ENCODE measurements at places on chromosomes 4 and X.

DNA sequence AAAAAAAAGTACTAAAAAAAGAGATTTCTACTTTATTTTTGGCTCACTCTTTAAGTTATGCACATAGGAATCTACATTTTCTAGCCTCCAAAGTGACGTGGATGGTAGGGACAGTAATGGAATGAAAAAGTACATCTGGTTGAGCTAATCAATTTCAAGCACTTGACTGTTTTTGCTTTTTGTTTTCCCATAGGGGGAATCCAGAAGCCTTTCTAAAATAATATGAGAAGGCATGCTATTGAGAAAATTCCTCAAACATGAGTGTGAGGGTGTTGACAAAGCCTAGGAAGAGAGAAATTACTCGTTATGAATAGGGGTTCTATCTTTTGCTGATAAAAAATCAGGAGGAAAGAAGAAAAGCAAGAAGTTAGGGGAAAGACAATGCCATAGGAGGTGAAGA is 242.5 kb upstream of the PUDP start:
- DNase-seq = no peak

- DNase-seq = no peak
Measured at GRCh38 chr4:39029752-39030694, 2.2 kb downstream of the TMEM156 start.

DNA sequence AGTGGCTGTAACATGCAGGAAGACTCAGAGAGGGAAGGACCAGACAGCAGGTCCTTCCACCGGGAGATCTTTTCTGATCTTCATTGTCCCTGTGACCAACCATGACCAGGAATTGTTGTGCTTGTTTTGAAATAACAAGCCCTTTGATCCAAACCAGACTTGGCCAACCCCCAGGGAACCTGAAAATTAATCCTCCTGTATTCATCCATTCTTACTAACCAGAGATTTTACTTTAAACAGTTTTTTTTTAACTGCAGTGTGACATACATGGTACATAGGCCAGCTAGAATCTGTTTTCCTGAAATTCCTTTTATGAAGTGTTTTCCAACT is 4.0 kb downstream of the WFS1 start:
- DNase-seq = no peak

DNA sequence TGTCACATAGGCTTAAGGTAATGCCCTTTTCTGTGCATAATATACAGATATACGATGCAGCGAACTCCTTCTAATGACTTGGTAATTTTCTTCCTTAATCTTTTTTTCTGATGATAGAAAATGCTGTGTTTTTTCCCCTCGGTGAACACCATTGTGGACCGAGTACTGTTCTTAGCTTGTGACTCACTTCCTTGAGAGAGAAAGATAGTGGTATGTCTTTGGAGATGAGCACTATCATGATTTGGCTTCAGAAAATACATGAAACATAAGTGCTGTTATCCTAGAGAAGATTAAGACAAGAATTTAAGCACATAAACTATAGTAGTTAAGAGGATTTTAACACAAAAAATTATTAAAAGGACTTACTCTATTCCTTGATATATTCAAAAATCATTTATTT is 63.9 kb downstream of the RS1 start:
- no peak for DNase-seq

DNA sequence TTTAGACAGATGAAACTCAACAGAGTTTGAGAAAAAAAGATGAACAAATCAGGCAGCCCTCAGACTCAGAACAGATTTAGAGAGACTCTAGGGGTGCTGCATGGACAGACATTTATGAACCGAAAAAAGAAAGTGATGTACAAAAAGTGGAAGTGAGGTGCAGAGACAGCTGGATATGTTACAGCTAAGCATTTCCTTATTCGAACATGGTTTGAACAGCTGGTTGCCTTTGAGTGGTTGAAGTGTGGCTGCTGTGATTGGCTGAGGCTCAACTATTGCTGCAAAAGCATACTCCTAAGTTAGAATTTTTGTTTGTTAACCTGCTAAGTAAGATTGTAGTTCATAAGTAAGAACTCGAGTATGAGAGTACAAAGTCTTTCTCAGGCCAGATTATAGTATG is 331.5 kb upstream of the PABPC4L start:
- no peak for DNase-seq

DNA sequence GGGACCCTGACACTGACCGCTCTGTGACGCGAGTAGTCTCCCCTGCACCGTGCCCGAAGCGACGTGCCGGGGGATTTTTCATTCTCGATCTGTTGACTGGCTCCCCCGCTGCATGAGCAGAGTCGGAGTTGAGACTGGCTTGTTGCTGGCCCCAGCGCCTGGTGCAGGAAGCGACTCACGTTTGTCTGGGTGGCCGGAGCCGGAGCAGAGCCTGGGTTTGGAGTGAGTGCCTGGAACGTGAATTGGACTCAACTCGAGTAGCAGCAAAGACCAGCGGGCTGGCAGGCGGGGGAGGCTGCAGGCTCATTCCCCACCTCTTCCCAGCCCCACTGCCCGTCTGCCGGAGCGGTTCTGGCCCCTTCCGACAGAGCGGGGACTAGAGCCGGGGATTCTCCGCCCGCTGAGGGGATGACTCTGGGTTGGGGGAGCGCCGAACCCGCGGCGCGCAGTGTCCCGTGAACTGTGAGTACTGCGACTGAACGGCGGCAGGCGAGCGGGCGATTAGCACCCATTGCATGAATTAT is 554 bp downstream of the PCDH7 start:
- no peak for DNase-seq

DNA sequence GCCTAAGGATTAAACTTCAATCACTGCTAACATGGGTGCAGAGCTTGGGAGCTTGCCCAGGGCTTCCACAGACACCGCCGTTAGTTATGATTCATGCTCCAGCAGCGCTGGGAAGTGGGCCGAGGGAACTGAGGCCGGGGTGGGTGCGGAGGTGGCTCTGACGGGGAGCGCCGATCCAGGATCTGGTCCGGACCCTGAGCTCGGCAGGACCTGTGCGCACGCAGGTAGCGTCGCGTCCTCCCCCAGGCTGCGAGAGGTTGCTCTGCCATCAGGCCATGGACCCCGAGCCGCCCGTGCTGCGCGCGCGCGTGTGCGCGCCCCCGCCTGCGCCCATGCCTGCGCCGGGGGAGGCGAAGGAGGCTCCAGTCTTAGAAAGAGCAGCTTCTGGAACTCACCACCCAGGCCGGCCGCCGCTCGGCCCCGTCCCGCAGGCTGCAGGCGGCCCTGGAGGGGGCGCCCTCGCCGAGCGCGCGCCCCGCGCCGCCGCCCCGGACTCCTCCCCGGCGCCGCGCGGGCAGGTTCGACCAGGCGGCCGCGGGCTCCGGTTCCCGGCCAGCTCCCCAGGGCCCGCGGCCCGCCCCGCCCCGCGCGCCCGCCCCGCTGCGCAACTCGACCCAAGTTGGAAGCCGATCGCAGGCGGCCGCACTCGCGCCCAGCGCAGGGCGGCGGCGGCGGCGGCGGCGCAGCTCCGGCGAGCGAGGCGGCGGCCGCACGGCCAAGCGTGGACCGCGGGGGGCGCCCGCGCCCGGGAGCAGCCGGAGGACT is 732 bp upstream of the ADRA2C start:
- no peak for DNase-seq

GRCh38 chr4:7620814-7621176 is 186.1 kb upstream of the PSAPL1 start:
- DNase-seq = no peak

DNA sequence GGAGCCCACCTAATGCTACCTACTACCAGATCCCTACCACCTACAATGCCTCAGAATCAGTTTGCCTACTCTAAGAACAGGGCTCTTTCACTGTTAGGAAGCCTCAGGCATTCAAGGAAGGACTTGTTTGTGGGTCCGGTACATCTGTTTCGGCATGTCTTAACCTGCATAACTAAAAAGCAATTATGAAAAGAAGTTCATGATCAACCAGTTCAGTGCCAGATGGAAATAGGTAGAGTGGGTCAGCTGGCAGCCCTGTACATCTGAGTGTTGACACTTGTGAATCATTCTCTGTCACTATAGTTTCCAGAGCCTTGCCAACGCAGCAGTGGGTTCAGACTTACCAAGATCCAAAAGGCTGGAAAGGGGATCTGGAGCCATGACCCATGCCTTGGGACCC is 3.3 kb downstream of the TMEM185A start:
- DNase-seq = no peak

DNA sequence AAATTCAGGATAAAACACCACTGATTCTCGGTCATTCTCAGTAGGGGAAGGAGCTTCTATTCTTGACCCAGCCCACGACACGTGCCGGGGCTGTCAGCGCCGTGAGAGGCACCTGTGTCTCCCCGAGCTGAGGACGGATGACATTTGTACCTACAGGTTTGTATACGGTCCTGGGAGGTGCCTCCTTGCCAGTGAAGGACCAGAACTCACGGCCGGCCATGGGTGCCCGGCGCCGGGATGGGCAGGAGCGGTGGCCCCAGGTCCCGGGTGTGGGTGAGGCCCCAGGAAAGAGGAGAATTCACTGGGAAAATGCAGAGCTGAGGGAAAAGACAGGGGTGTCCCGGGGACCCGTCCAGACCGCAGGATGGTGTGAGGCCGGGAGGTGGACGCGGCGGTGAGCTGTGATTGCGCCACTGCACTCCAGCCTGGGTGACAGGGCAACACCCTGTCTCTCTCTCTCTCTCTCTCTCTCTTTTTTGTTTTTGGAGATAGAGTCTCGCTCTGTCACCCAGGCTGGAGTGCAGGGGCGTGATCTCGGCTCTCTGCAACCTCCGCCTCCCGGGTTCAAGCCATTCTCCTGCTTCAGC is 48.9 kb upstream of the PPP2R3B start:
- DNase-seq = no peak

GRCh38 chr4:67125636-67126514 is 419.4 kb downstream of the CENPC start:
- DNase-seq = no peak

GRCh38 chr4:186861317-186861716 is 137.7 kb upstream of the FAT1 start:
- no peak for DNase-seq

- no peak for DNase-seq
Measured at GRCh38 chrX:134718105-134718965, 60.1 kb upstream of the PLAC1 start.

DNA sequence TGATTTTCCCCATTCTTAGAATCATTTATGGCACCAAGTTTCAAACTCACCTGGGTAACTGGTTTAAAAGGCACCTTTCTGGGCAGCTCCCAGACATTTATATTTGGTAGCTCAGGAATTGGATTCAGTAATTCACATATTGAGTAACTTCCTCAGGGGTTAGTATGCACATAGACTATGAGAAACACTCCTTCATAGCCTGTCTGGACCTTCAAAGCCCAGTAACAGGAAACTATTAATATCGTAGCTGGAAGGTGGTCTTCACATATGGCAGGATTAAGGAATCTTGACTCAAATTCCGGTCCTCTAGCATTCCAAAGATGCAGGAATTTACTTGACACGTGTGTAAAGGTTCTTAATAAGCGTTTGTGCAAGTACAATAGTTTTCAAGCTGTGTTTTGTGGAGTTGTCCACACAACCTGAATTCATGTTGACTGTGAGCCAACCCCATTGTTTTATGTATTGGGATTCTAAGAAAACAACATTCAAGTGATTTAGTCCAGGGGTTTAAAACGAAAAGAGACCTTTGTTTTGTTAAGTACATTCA is 78.4 kb downstream of the PLS3 start:
- no peak for DNase-seq

DNA sequence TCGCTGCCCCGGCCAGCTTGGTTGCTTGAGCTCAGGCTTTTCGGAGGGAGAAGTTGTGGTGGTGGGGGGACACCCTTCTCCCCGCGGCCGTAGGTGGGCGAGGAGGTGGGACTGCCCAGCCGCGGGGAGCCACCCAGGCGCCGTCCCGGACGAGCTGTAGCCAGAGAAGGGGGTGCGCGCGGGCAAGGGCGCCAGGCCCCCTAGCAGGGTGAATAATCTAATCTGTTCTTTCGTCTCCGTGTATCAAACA is 3.1 kb downstream of the MID1IP1 start:
- peak; percentile 5 for DNase-seq

- no peak for DNase-seq
Measured at GRCh38 chrX:118508221-118508620, 12.6 kb downstream of the DOCK11 start.

- no peak for DNase-seq
Measured at GRCh38 chrX:17608888-17609287, 128.4 kb upstream of the SCML1 start.

DNA sequence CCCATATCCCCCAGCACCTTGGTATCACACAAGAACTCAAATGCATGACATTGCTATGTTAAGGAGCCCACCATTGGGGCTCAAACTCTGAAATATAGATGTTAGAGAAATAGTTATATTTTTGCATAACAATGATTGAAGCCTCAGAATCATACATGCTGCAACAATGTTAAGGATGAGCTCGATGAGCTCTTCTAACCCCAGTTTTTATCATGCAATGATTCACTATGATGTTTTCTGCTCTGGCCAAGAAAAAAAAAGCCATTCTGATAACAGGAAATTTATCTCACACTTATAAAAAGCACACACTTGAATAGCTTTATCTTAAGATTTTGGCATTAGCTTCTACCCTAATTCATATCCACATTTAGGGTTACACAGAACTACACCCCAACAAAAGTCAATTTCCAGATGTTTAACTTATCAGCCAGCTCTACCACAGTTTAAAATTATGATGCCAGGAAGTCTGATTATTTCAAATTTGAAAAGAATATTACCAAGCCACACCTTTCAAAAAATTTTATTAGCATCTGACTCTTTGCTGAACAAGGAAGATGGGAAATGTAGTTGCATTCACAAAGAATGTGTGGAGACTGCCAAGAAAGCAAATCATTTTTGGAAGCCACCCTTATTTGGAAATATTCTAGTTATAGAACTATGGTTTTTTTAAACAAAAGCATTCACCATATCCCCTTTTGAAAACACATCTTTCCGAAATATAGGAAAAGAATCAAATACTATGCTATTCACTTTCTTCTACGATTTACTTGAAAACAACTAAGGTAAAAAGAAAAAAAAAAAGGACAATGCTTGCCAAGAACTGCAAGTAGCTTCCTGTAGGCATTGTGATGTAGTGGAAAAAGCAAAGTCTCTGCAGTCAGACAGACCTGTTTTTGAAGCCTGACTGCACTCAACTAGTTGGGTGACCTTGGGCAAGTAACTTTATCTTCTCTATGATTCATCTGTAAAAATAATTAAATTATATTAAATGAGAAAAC is 100.8 kb upstream of the PLS3 start:
- DNase-seq = no peak

GRCh38 chr4:188221090-188221489 is 81.8 kb downstream of the TRIML1 start:
- DNase-seq = no peak

GRCh38 chr4:136927172-136927571 is 605.1 kb downstream of the PCDH18 start:
- DNase-seq = no peak

GRCh38 chrX:154411981-154412340 is 622 bp downstream of the TAFAZZIN start:
- DNase-seq = peak; percentile 21

Data from T-helper 9 cell (primary cell).